ENCODE measurements at places on chromosomes 2 and 18. TPM values are rescaled to one million over a fixed set of nuclear protein-coding genes. Genes with fewer than 3 reads are reported as not detected.
A peak's percentile ranks its signal among the peaks of the same experiment; 100 is the strongest.

- no peak for DNase-seq
These were observed 9.1 kb downstream of the NGEF start for GRCh38 chr2:233003658-233004555.

GRCh38 chr2:96817882-96818281 is 1.8 kb downstream of the CNNM3 start:
- DNase-seq = no peak

Gene KLHL30
- not detected for polyA plus RNA-seq

DNA sequence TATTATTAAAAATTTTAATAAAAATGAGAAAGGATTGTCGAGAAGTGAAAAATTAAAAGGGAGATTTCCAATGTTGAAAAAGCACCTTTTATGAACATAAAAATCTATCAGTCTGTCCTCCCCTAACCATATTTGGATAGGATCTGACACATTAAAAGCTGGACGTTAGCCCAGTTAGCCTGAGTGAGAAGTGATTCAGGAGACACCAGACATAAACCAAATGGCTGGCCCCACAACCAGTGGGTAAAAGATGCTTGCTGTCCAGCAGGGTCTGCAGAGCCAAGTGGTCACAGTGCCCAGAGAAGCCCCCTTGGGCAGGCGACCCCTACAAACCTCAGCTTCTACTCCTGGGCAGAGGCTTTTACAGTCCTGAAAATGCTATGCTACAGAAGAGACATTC is 253.8 kb upstream of the LYPD1 start:
- DNase-seq = no peak

GRCh38 chr2:139790807-139791752 is 1010.9 kb upstream of the NXPH2 start:
- DNase-seq = no peak

Gene EPB41L3
- 0.39 TPM for polyA plus RNA-seq

- no peak for DNase-seq
These were observed 77.9 kb downstream of the MCFD2 start for GRCh38 chr2:46837704-46838103.

DNA sequence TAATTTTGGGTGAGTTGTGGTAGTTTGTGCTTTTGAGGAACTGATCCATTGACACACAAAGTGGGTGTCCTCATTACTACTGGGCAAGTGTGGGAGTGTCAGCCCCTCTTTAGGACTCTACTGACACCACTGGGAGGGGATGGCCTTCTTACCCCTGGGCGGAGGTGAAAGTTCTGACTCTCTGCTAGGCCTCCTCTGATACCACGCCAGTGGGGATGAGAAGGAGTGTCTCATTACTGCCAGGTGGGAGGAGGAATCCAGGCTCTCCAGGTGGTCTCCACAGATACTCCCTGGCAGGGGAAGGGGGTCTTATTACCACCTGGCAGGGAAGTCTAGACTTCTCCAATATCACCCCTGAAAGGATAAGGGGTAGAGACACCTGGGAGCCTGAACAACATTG is 9.1 kb downstream of the LCLAT1 start:
- DNase-seq = no peak

DNA sequence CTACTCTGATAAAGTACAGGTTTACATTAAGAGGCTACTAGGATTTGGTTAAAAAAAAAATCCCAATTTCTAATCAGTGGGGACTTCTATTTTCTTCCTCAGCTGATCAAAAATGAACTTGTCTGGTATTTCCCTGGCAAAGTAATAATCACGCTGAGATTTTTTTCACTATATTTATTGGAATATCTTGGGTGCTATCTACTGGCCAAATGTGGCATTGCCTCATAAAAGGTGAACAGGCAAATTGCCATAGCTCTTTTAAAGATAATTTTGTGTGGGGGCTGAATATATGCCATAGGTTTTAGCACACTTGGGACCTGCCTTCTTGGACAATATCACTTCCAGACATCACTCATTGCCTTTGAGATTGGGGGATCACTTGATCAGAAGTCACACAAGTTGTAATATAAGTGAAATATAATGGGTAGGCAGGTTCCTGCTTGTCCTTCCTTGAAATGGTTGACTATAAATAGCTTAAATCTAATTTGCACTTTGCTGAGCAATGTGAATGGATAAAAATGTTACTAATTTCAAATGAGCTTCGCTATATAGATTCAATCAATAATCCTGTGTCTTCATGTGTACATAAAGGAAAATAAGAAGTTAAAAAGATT is 7.0 kb upstream of the NXPH2 start:
- DNase-seq = no peak

Gene DSG2
- 117 TPM for polyA plus RNA-seq

- no peak for DNase-seq
These were observed 7.8 kb upstream of the ZNF532 start for GRCh38 chr18:58856881-58857280.

GRCh38 chr2:151775057-151775740 is 40.9 kb upstream of the NEB start:
- DNase-seq = no peak

DNA sequence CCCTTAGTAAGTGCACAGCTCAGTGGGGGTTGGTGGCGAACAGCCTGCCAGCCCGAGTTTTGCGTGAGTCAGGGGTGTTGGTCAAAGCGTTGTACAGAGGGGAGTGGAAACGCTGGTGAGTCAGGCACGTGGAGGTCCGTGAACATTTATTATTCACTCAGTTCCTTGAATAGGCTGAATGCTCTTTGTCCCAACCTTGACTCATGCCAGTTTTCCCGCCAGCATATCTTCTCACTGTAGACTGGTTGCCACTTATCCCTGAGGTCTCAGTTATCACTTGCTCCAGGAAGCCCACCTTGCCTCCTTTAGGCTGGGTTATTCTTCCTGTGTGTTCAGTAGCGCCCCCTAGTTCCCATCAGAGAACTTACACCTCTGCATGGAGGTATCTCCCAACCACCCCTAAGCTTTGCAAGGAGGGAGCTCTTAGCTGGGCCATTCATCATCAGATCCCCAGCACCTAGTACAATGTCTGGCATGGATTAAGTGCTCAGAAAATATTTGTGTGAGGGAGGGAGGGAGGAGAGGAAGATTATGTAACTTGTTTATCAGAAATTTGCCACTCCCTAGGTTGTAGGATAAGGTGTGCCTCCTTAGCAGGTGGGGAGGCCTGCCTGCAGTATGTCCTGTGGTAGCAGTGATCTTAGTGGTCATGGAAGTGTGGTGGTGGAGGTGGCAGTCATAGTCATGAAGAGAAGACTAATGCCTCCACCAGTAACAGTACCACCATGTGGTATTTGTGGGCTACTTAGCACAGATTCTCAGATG is 72.1 kb downstream of the CABLES1 start:
- DNase-seq = no peak

- DNase-seq = no peak
These were observed 635.7 kb downstream of the FBXO15 start for GRCh38 chr18:73511771-73512503.

GRCh38 chr2:167420211-167420610 is 531.9 kb downstream of the XIRP2 start:
- no peak for DNase-seq

DNA sequence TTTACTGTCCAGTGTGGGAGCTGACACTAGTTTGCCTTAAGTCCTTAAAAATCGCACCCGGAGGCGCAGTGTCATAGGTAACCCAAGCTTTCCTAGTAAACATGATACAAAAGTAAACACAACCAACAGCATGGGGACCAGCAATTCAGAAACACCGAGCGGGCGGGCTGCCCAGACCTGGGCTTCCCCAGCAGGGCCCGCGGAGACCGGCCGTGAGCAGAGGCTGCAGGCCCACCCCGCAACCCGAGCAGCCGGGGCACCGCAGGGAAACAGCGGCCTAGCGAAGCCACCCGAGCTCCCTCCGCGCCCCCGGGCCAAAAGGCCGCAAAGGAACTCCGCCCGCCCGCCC is 296 bp downstream of the TTC21B start:
- no peak for DNase-seq

Gene OR6B2
- not detected for polyA plus RNA-seq

Gene SERPINB8
- polyA plus RNA-seq = 48.9 TPM

DNA sequence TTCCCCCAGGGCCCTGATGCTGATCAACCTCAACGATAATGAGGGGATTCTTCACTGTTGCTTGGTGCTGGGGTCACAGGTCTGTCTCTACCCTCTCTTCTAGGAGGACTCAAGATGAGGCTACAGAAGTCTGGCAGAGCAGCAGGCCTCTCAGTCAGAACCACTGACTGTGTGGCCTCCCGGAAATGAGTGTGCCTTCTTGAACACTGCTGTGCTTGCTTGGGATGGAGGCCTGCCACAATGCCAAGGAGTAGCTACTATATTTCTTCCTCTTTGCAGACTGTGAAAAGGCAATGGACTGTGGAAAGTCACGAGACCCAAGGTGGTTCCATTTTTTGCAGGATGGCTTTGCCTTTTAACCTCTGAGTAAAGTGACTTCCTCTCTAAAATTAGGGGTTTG is 5.8 kb upstream of the HOXD1 start:
- DNase-seq = no peak

- peak; percentile 36 for DNase-seq
These were observed 7.0 kb downstream of the MEMO1 start for GRCh38 chr2:32003791-32004190.

Gene MC4R
- polyA plus RNA-seq = 0.03 TPM

- no peak for DNase-seq
These were observed 141.8 kb upstream of the KLHL29 start for GRCh38 chr2:23243073-23243659.

GRCh38 chr2:147829106-147829505 is 15.7 kb upstream of the ACVR2A start:
- no peak for DNase-seq

- no peak for DNase-seq
These were observed 520.1 kb downstream of the DSC3 start for GRCh38 chr18:30522288-30522929.

GRCh38 chr2:118119761-118120400 is 31.6 kb downstream of the INSIG2 start:
- no peak for DNase-seq

Gene CERKL
- 0.08 TPM for polyA plus RNA-seq
